ENCODE measurements at places on chromosomes 7 and 10. TPM values are rescaled to one million over a fixed set of nuclear protein-coding genes. Genes with fewer than 3 reads are reported as not detected.

PRSS37 gene
- not detected for total RNA-seq

COA1 gene
- 84.1 TPM for total RNA-seq

FUOM gene
- total RNA-seq = 27.8 TPM

TMEM273 gene
- 0.80 TPM for total RNA-seq

CACNA2D1 gene
- not detected for total RNA-seq

CYP51A1 gene
- total RNA-seq = 57.3 TPM

CXCL12 gene
- not detected for total RNA-seq

AP5Z1 gene
- 47.1 TPM for total RNA-seq

HOXA9 gene
- total RNA-seq = not detected

HOXA10 gene
- total RNA-seq = not detected

CLCN1 gene
- 0.06 TPM for total RNA-seq

HERC4 gene
- total RNA-seq = 39.9 TPM

GRM8 gene
- total RNA-seq = not detected

ZWINT gene
- 123 TPM for total RNA-seq

MTPN gene
- 136 TPM for total RNA-seq

CUBN gene
- total RNA-seq = 0.30 TPM

HTR7 gene
- total RNA-seq = not detected

HOXA5 gene
- not detected for total RNA-seq

LRGUK gene
- total RNA-seq = 0.12 TPM

SKIDA1 gene
- not detected for total RNA-seq

AKR1C4 gene
- total RNA-seq = not detected

TAS2R41 gene
- total RNA-seq = not detected

GJD4 gene
- not detected for total RNA-seq

ZNF735 gene
- not detected for total RNA-seq

NPFFR1 gene
- not detected for total RNA-seq

AOAH gene
- 7.1 TPM for total RNA-seq

YWHAG gene
- 157 TPM for total RNA-seq

NEBL gene
- 0.82 TPM for total RNA-seq

BTBD16 gene
- not detected for total RNA-seq

NCF1 gene
- 1.8 TPM for total RNA-seq

C10orf53 gene
- not detected for total RNA-seq

AS3MT gene
- 1.2 TPM for total RNA-seq

SFTPA2 gene
- not detected for total RNA-seq

FAM221A gene
- total RNA-seq = 4.7 TPM

TMEM213 gene
- total RNA-seq = not detected

PDSS1 gene
- total RNA-seq = 30.7 TPM

MARCHF5 gene
- total RNA-seq = 25.6 TPM

TCERG1L gene
- 0.08 TPM for total RNA-seq

SDK1 gene
- 0.49 TPM for total RNA-seq

NXPH1 gene
- total RNA-seq = not detected

GIMAP2 gene
- 41.2 TPM for total RNA-seq

HERPUD2 gene
- 21.3 TPM for total RNA-seq

ANXA11 gene
- 181 TPM for total RNA-seq

WNT8B gene
- not detected for total RNA-seq

CPA2 gene
- 0.16 TPM for total RNA-seq

BLOC1S2 gene
- total RNA-seq = 62.6 TPM

MMP21 gene
- total RNA-seq = not detected

FOXP2 gene
- not detected for total RNA-seq

NODAL gene
- total RNA-seq = not detected

SP4 gene
- total RNA-seq = 17.6 TPM

SFRP4 gene
- total RNA-seq = not detected

VSIR gene
- 47.3 TPM for total RNA-seq
